SK-N-DZ (cell line): ENCODE measurements at places on chromosomes 7 and 10.

DNA sequence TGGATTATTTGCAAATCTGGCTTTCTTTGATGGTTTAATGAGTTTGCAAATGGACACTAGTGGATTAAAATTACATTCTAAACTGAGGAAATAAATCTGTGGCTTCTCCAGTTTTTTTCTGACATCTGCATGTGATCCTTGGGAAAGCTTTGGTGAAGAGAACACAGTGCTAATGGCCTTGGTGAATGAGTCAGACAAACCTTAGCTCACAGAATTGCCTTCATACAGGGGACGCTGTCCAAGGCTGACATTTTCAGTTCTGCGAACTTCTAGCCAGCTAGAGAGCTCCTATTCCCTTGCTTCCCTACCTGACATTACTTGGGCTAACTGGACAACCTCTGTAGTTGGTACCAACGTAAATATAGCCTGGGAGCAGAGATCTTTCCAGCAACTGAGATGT lies 21.2 kb downstream of the BMPER start:
- DNase-seq = no peak

- no peak for DNase-seq
These were observed 12.6 kb downstream of the NUDT1 start for GRCh38 chr7:2254429-2255144.

DNA sequence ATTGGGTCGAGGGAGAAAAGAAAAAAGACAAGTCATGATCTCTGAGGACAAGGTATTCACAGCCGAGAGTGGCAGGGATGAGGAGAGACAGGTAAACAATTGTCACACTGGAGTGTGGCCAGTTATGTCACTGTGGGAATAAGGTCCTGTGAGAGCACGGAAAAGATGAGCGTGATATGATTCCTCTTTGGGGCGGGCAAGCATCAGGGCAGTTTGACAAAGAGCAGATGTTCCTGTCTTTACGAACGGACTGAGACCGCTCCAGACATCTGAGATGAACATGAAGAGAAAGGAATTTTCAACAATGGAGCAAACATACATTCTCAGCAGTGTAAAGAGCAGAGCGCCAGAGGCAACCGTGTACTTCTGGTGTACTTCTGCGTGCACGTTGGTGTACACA lies 278.1 kb downstream of the DPP6 start:
- peak; percentile 87 for DNase-seq

DNA sequence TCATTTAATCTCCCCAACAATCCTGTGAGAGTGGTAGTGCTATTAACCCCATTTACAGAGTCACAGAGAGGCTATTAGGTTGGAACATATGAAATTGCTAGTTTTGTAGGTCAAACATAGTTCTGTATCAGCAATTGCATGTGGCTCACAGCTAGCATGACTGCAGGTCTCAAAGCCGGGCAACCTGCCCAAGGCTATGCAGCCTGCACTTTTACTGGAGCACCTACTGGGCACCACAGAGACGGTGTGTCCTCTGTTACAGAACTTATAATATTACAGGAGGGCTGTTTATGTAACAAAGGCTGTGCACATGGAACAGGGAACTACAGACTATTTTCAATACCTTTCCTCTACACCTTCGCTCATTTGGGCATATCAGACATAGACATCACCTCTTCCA lies 355.8 kb downstream of the RPS24 start:
- DNase-seq = no peak

DNA sequence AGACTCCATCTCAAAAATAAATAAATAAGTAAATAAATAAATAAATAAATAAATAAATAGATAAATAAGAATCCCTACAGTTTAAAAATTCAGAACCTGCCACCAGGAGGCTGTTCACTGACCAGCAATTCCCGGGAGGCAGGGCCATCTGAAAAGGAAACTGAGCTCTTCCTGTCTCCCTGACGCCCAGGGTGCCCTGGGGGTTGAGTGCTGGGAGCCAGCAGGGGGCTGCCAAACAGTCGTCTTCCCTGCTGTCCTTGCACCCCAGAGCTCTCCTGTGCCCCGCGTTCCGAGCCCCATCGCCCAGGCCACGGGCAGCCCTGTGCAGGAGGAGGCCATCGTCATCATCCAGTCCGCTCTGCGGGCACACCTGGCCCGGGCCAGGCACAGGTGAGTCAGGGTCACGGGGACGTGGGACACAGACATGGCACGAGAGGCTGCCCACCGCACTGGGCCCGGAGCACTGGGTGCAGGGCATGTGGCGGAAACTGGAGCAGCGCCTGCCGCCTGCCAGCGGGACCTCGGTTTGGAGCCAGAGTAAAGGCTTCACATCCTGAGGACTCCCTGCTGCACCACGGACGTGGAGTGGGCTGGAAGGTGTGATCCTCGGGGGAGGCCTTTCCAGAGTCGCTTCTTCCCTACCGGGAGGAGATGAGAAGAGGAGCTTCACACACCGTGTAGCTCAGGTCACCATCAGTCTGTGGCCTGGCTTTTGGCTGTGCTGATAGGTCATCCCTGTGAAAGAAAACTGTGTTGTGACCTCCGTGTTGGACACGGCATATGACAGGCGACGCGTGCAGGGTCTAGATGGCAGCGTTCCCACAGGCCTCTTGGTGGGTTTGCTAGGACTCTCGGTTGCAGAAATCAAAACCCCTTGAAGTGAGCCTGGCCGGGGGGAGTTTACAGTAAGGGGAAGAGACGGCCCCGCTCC lies 25.9 kb upstream of the TTYH3 start:
- DNase-seq = no peak

- DNase-seq = no peak
These were observed 126.5 kb downstream of the PLPP4 start for GRCh38 chr10:120583424-120584108.

GRCh38 chr10:30422981-30423654 lies 10.9 kb upstream of the MAP3K8 start:
- no peak for DNase-seq

GRCh38 chr7:30829471-30829870 lies 58.3 kb downstream of the MINDY4 start:
- DNase-seq = no peak

DNA sequence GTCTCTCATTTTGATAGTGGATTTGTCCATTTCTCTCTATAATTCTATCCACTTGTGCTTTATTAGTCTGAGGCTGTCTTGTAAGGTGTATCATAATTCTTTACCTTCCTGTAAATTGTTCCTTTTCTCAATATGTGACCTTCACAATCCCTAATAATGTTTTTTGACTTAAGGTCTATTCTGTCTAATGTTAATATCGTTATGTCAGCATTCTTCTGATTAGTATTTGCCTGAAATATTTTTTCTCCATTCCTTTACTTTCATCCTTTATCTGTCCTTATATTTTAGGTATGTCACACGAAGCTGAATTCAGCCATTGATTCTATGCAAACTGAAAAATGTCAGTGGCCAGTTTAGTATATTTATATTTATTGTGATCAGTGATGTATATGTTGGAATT lies 99.8 kb downstream of the HBP1 start:
- no peak for DNase-seq

DNA sequence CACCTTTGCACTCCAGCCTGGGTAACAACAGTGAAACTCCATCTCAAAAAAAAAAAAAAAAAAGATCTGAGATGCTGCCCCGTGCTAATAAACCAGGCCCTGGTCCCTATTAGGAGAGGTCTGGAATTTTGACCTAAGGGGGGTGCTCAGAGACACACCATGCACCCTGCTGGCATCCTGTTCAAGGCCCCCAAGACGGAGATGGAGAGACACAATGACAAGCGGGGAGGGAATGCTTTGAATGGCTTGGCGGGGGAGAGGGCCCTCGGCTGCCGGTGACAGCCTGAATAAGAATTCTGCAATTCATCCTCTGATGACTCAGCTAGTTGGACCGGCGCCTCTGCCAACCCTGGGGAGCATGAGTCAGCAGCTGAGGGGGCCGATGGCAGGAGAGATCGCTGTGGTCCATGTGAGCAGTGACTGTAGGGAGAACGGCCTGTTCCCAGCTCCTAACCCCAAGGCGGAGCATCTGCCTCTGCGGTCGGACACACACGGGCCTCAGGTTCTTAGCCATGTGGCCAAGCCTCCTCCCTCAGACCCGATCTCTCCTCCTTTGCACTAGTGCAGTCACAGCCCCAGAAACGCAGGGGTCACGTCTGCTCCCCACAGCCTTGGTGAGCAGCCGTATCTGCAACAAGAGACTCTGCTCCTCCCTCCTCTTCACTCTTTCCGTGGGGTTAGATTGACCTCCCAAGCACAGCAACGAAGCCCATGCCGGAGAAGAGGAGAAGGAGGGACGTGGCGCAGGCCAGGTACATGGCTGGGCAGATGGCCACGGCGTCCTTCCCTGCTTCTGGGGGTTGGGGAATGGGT lies 14.9 kb downstream of the TRIM56 start:
- peak; percentile 72 for DNase-seq

DNA sequence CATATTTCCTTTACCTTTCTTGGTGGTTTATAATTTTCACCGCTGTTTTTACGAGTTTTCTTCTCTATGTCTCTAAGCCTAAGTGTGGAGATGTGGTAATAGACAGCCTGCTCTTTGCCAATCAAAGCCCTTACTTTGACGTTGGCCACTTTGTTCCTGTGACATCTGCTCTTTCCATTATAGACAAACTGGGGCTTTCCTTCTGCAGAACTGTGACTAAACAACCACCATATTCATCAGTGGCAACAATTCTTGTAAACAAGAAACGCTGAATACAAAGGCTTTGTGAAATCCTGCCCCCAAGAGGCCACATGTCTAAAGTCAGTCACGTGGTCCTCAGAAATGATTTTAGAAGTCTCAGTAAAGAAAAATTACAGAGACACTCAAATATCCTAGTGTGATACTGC lies 59.6 kb upstream of the CAPZA2 start:
- peak; percentile 32 for DNase-seq

DNA sequence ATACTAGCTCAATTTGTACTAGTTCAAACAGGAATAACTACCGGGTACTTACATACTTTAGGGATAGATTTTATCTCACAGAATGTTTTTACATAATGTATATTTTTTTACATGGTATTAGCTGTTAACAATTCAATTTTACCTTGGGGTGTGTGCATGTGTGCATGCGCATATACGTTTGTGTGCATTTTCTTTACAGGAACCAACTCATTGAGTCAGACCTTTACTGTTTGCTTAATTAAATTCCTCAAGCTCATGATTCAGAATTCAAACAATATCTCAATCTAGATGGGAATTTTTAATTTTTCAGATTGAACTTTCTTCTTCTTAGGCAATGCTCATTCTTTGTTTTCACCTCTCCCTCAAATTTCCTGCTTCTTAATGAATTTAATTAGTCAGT lies 24.7 kb upstream of the WASL start:
- DNase-seq = no peak

GRCh38 chr7:95883217-95883616 lies 110.9 kb downstream of the DYNC1I1 start:
- peak; percentile 15 for DNase-seq

GRCh38 chr7:28956608-28957063 lies 1.5 kb downstream of the TRIL start:
- peak; percentile 75 for DNase-seq

DNA sequence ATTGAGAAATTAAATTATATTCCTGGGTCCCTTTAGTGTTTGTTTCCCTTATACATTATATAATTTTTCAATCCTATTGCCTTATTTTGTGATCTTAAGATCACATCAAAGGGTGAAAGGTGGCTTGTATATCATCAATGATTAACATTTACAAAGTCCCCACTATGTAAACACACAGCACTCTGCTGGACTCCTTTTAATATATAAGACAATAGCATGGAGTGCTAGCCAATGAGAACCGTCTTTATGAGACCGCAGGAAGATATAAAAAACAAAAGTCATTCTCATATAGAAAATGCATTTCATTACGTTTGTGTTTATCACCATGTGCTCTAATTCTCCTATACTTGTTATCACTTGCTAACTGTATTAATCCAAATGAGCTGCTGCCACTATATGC lies 108.5 kb downstream of the HOXA1 start:
- no peak for DNase-seq

DNA sequence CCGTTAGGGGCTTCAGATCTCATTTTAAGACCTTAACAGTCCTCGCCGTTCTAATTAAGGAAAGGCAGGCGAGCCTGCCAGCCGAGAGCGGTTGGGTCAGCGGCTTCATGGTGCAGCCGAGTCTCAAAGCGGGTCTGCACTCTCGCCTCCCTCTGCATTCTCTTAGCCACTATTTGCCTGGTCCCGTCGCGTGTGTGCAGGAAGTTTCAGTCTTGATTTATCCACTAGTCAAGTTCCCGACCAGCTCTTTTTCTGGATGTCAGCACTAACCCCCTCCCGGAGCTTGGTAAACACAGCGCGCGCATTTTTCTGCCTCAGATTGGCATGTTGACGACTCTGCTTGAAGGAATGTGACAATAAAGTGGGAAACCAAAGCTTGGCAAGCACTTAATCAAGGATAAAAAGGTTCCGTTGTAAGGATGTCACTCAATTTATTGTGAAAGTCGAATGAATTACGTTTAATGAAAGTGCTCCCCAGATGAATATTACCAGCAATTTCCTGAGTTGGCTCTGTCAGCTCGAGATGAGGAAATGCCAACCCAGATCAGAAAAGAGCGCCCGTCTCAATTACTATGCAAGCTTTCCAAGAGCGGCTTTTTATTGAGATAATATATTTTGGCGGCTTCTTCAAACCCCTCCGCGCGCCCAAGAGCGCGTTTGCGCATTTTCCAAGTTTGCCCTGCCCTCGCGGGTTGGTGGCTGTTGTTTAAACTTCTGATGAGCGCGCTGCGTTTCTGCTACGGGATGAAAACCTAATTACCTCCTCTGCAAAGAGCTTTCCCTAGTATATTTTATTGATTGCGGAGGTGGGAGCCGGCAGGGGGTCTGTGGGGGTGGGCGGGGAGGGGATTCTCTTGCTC lies 7.9 kb downstream of the NXPH1 start:
- DNase-seq = no peak

GRCh38 chr7:16951483-16952080 lies 69.8 kb upstream of the AGR3 start:
- DNase-seq = no peak

- DNase-seq = no peak
These were observed 92.8 kb upstream of the TAC1 start for GRCh38 chr7:97639036-97639435.

DNA sequence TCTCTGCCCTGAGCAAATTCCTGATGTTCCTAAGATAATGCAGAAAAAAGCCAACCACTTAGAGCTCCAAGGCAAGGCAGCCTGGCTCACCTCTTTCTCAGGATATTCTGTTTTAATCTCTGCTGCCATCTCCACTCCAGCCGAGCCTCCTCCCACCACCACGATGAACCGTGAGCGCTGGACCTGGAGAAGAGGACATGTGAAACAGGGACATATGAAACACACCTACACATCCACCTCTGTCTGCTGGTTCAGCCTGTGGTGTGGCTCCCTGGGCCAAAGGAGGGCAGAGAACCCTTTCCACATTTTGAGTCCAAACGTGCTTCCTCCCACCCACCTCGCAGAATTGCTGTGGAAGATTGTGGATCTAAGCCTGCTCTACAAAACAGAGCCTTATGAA lies 12.2 kb downstream of the AIFM2 start:
- DNase-seq = no peak

- DNase-seq = peak; percentile 67
These were observed at the start of gene GSTK1 for GRCh38 chr7:143263266-143264195. GSTK1 (plus strand) TSS chr7:143263441; CDS start chr7:143263514, 73 bp downstream.

- DNase-seq = no peak
These were observed 312.6 kb upstream of the BMPER start for GRCh38 chr7:33592718-33593117.
